ENCODE measurements at places on chromosomes 5 and 9. TPM values are rescaled to one million over a fixed set of nuclear protein-coding genes. Genes with fewer than 3 reads are reported as not detected.

Gene C1QTNF2
- 3.9 TPM for total RNA-seq

Gene GFPT2
- total RNA-seq, result 1.1 TPM

Gene STKLD1
- total RNA-seq, result 0.79 TPM

Gene RICTOR
- total RNA-seq, result 48.9 TPM

Gene IL5
- not detected for total RNA-seq

Gene NUDT12
- 14.1 TPM for total RNA-seq

Gene MRNIP
- 11.5 TPM for total RNA-seq

Gene RRAGA
- 58.7 TPM for total RNA-seq

Gene TPM2
- 805 TPM for total RNA-seq

Gene FCN2
- not detected for total RNA-seq

Gene TAF11L10
- total RNA-seq, result not detected

Gene TTLL11
- total RNA-seq, result 4.5 TPM

Gene SH3RF2
- 1.8 TPM for total RNA-seq

Gene EXD3
- total RNA-seq, result 7.1 TPM

Gene ATP10B
- not detected for total RNA-seq

Gene ANKRD34B
- not detected for total RNA-seq

Gene NR5A1
- total RNA-seq, result not detected

All from aortic smooth muscle cell (primary cell).